Tibial nerve (tissue), 4 donors: ENCODE measurements at places on chromosomes 7 and 10.

DNA sequence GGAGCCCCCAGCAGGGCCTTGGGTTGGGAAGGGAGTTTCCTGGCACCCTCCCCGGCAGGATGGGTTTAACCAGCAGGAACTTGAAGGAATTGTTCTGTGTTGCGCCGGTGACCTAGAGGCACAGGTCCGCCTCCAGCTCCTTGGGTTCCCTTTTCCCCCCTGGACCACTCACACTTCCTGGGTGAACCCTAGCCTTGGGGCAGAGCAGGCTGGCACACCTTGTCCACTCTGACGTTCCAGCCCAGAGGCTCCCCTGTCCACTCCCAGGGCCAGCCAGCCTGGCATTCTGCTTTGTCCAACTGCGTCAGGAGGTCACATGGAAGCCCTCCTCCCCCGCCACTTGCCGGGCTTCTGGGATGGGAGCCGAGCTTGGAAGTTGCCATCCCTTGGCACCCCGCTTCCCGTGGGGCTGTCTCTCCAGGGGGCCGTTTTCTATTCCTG lies 25.8 kb downstream of the TMEM120A start:
- H3K27me3 ChIP-seq, result no peaks in the 10 kb centered on the region
- H3K4me3 ChIP-seq, result no peak overlapping the region
- H3K4me1 ChIP-seq, result peaks cover 74% of the 10 kb centered on the region
- H3K36me3 ChIP-seq, result peaks cover 38% of the 10 kb centered on the region
- no peak for DNase-seq
- H3K27ac ChIP-seq, result no peak overlapping the region

DNA sequence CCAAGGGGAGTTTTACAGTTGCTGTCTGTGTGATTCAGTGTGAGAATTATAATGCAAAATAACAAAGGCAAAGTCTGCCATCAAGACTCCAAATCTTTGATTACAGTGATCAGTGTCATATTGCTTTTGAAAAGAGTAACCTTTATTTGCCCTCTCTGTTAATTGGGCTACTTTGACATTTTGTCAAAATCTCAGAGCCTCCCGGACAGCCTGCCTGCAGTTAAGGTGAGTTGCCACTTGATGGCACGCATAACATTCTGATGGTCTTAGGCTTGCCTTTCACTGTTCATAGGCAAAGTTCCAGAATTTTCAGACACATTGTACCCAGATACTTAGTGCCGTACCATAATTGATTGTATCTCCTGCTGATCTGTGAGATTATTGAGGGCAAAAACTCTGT lies 253.5 kb downstream of the ABCA13 start:
- no peaks in the 10 kb centered on the region for H3K36me3 ChIP-seq
- DNase-seq, result no peak
- H3K27me3 ChIP-seq, result no peaks in the 10 kb centered on the region
- no peak overlapping the region for H3K4me3 ChIP-seq
- H3K27ac ChIP-seq, result no peak overlapping the region
- H3K4me1 ChIP-seq, result no peaks in the 10 kb centered on the region

GRCh38 chr7:89077992-89078391 lies 282.5 kb upstream of the TEX47 start:
- H3K36me3 ChIP-seq, result no peaks in the 10 kb centered on the region
- no peak for DNase-seq
- no peaks in the 10 kb centered on the region for H3K27me3 ChIP-seq
- H3K27ac ChIP-seq, result no peak overlapping the region
- H3K4me3 ChIP-seq, result no peak overlapping the region

DNA sequence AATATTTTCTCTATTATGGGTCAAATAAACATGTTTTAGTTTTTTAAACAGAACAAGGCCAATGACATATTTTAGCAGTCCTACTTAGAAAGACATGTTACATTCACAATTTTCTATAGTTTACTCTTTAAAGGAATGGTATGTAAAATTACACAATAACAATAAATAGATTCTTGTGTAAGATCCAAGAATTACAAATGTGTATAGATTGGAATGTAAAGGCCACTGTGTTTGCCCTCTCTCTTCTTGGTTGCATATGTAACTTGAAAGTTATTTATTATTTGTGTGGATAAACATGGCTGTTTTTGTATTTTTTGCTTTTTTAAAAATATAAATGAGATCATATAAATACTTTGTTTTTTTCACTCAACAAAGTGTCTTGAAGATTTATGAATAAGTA lies 979.3 kb upstream of the CELF2 start:
- H3K4me1 ChIP-seq, result no peaks in the 10 kb centered on the region
- no peaks in the 10 kb centered on the region for H3K36me3 ChIP-seq
- H3K27ac ChIP-seq, result no peak overlapping the region
- no peak overlapping the region for H3K4me3 ChIP-seq
- no peak for DNase-seq

DNA sequence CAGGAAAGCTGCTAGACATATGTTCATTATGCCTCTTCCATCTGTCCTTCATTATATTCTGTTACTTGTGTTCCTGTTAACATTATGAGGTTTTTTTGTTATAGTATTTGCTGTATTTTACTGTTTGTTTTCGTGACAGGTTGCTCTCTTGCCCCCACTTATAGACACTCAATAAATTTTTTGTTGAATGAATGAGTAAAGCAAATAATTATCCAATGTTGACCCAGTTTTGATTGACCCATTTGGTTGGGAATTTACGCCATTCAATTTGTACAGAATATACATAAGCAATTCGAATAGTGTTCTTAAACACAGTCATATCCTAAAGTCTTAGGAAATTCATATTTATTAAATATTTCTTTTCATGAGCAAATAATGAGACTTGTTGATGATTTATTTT lies 11.8 kb downstream of the CCSER2 start:
- H3K27ac ChIP-seq, result no peak overlapping the region
- no peak overlapping the region for H3K4me3 ChIP-seq
- DNase-seq, result no peak
- H3K27me3 ChIP-seq, result no peaks in the 10 kb centered on the region
- no peaks in the 10 kb centered on the region for H3K36me3 ChIP-seq

GRCh38 chr10:62538606-62539005 lies 164.4 kb downstream of the ZNF365 start:
- no peaks in the 10 kb centered on the region for H3K36me3 ChIP-seq
- no peak overlapping the region for H3K4me3 ChIP-seq
- H3K27ac ChIP-seq, result no peak overlapping the region
- DNase-seq, result no peak

DNA sequence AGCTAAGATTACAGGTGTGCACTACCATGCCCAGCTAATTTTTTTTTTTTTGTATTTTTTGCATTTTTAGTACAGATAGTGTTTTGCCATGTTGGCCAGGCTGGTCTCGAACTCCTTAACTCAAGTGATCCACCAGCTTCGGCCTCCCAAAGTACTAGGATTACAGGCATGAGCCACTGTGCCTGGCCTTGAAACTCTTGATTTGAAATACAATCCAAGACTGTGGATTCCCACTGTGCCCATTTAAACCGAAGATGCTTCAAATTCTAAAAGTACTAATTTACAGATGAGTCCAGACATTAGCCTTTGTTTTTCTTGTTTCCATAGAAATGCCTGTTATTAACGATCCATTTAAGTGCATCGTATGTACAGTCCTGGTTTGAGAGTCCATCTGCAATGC lies 130.9 kb downstream of the CACNA2D1 start:
- H3K36me3 ChIP-seq, result peaks cover 6% of the 10 kb centered on the region
- H3K27me3 ChIP-seq, result no peaks in the 10 kb centered on the region
- H3K4me3 ChIP-seq, result no peak overlapping the region
- H3K4me1 ChIP-seq, result no peaks in the 10 kb centered on the region
- no peak overlapping the region for H3K27ac ChIP-seq

DNA sequence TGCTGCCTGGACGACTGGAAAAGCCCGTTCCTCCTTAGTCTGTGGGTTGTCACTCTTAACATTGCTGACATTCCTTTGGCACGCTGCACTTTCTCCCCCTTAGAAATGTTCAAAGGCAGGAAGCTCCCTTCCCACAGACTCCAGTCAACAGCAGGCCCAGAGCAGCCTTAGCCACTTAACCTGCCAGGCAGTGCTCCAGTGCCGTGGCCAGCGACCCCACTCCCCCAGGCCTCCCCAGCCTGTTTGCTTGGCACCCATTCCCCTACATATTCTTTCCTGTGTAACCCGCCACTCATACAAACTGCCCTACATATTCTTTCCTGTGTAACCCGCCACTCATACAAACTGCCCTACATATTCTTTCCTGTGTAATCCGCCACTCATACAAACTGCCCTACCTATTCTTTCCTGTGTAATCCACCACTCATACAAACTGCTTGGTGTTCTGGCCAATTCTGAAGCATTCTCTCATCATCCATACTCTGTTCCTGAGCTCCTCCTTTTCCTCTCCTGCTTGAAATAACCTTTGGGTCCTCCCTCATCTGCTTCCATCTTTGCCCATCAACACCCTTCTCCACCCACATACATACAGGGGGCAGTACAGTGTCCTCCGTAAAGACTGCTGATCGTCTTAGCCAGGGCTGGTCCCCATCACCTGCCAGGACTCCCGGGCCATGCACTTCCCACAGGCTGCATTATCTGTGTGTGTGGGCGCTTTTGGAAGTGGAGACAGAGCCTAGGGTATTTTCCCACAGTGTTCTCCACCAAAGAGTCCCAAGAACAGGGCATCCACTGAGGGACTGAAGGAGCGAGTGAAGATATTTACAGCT lies 57.3 kb downstream of the ADARB2 start:
- no peaks in the 10 kb centered on the region for H3K27me3 ChIP-seq
- no peak overlapping the region for H3K4me3 ChIP-seq
- H3K36me3 ChIP-seq, result no peaks in the 10 kb centered on the region
- DNase-seq, result no peak

DNA sequence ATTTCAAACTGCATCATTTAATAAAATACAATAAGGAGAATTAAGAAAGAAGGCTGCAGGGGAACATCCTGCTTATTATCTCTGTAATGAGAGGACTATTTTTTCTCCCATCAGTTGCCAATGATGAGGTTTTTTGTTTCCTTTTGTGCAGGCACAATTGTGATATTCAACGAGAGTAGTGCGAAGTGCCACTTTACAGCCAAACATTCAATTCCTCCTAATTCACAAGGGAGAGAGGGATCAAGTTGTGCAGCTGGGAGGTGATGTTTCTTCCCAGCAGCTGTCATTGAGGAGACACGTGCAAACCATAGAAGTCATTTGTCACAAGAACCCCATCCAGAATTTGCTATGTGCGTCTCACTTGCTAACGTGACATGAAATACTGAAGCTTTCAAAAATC lies 81.6 kb upstream of the ICA1 start:
- H3K27ac ChIP-seq, result no peak overlapping the region
- no peaks in the 10 kb centered on the region for H3K27me3 ChIP-seq
- no peak for DNase-seq
- H3K4me1 ChIP-seq, result no peaks in the 10 kb centered on the region
- H3K36me3 ChIP-seq, result no peaks in the 10 kb centered on the region

DNA sequence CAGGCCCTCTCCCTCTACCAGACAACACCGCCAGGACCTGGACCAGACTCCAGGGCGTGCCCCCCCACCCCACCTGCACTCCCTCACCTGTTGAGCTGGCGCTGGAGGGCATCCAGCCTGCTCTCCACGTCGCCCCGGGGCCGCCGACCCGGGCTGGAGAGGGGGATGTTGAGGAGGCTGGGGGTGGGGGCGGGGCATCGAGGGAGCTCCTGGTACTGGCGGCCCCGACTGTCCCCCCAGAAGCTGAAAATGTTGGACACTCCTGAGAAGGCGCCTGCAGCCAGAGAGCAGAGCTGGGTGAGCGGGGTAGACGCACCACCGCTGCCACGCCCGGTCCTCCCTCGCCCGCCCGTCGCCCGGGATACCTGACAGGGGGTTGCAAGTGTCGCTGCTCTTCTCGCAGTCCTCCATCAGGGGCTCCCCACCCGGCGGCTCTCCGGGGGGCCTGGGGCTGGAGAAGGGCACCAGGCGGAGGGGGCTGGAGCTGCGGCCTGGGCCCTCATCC lies 30.8 kb downstream of the KCNH2 start:
- peaks cover 24% of the 10 kb centered on the region for H3K4me1 ChIP-seq
- H3K27me3 ChIP-seq, result no peaks in the 10 kb centered on the region
- peak overlapping the region; percentile 36 for H3K27ac ChIP-seq

DNA sequence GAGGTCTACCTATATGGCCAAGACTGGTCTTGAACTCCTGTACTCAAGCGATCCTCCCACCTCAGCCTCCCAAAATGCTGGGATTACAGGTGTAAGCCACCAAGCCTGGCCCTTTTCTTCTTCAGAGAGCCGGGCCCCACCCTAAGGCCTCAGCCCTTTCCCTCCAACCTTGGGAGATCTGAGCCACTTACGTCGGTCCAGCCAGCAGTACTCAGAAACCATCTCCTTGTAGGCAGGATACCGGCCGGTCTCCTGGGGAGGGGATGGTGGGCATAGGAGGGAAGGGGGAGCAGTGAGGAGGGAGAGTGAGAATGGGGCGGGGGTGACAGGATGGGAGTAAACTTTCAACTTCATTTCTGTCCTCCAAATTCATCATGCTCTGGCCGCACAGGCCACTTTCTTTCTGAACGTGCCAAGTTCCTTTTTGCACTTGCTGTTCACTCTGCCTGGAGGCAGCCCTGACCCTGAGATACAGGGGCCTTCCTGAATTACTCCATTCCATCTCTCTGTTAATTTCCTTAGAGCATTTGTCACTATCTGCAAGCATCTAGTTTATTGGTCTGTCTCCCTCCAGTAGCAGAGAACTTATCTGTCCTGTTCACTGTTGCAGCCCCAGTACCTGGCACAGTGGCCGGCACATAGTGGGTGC lies 10.4 kb downstream of the PDZD7 start:
- H3K36me3 ChIP-seq, result no peaks in the 10 kb centered on the region
- no peaks in the 10 kb centered on the region for H3K4me1 ChIP-seq
- H3K4me3 ChIP-seq, result no peak overlapping the region
- no peak overlapping the region for H3K27ac ChIP-seq

GRCh38 chr7:155377838-155378579 lies 79.9 kb upstream of the EN2 start:
- DNase-seq, result no peak
- peaks cover 49% of the 10 kb centered on the region for H3K4me1 ChIP-seq
- H3K27ac ChIP-seq, result no peak overlapping the region
- no peaks in the 10 kb centered on the region for H3K36me3 ChIP-seq
- peak overlapping the region; percentile 31 for H3K4me3 ChIP-seq

DNA sequence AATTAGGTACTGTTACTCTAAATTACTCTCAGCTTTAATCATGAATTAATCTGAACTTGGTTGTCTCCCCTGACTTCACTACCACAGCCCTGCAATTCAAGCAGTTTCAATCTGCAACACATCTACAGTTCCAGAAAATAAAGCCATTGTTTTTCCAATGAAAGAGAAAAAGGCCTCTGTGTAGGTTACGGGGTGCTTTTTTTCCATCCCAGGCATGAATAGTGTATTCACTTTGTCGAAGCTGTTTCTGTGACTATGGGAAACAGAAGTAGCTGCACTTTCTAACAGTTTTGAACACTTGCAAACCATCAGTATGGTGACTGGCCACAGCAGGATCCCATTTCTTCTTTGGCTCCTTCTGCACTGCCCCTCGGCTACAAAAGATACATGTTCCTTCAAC lies 460.2 kb downstream of the GRM8 start:
- DNase-seq, result no peak
- no peaks in the 10 kb centered on the region for H3K27me3 ChIP-seq
- H3K4me1 ChIP-seq, result no peaks in the 10 kb centered on the region
- H3K27ac ChIP-seq, result no peak overlapping the region
- no peak overlapping the region for H3K4me3 ChIP-seq

- no peak overlapping the region for H3K27ac ChIP-seq
- peaks cover 52% of the 10 kb centered on the region for H3K4me1 ChIP-seq
- no peak for DNase-seq
- no peak overlapping the region for H3K4me3 ChIP-seq
- H3K27me3 ChIP-seq, result no peaks in the 10 kb centered on the region
- H3K36me3 ChIP-seq, result no peaks in the 10 kb centered on the region
Measured at GRCh38 chr7:140889645-140890044, 35.1 kb downstream of the BRAF start.
